ENCODE measurements at places on chromosomes 4 and X.

- DNase-seq, result no peak
Measured at GRCh38 chr4:20462426-20463175, 210.9 kb downstream of the SLIT2 start.

- DNase-seq, result no peak
Measured at GRCh38 chrX:43882294-43882681, at the start of gene MAOB. Gene MAOB (minus strand): TSS chrX:43882450. CDS start chrX:43882299, 151 bp downstream.

DNA sequence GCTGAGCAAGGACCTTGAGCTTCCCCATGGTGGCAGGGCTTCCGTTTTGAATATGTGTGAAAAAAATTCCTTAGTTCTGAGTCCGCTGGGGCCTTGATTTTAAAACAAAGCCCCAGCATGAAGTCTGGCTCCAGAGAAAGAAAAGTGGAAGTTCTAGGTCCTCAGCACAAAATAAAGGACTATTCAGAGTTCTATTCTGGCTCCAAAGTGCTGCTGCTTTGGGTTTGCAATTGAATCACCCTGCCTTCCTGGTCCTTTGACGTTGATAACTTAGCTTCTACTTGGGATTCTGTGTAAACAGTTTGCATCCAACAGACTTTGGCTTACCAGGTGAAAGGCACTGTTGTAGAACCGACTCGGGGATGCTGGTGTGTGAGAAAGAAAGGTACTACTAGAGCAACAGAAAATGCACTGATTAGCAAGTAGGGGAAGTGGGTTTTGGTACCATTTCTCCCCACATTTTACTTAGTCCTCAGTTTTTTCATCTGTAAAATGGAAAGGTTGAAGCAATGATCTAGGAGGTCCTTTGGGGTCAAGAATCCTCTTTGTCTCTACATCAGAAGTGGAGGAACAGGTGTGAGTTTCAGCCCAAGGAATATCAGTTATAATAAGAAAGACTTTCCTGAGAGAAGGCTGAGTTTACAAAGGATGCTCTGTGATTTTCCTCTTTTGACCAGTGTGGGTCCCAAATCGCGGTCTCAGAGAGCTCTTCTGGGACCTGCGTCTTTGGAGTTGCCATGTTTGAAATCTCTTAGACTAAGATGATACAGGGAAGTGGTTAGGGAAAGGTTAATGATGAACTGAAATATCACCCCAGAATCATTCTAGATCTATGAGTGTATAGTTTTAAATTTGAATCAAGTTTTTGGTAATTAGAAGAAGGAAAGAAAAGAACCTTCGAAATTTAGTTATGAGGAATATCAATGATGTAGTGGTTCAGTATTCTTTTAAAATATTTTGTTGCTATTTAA is 28.2 kb downstream of the IGFBP7 start:
- DNase-seq, result no peak

DNA sequence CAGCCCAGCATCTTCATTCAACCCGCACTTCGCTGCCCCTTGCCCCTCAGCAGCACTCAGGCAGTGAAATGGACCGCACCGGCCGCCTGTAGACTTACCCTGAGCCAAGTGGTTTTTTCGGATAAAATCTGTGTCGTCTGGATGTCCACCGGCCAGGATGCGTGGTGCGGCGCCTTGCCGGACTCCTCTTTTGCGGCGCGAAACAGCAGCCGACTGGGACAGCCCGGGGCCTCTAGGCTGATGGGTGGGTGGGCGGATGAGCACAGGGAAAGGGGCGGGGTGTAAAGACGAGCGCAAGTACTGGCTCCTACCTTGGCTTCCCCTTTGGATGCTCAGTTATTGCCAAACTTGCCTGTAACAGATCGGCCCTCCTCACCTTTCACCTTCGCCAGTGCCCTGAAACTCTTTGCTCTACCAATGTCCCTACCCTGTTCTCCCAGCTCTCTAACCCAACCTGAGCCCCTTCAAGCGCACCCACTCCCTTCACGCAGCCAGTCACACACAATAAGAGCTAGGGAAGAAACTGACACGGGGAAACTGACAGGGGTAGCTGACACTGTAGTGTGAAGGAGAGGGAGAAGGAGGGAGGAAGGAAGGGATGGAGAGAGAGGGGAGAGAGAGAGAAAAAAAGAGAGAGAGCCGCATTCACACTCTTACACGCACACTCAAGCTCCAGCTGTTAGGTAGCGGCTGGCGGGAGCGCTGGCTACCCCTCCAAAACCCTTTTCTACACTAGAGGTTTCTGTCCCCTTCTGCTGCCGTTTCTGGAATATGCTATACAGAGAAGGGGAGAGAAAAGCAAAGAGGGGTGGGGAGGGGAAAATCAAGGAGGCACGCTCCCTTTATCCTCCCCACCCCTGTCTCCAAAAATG is 559 bp downstream of the TRPC5 start:
- DNase-seq, result peak; percentile 26

GRCh38 chrX:43985511-43985910 is 12.3 kb upstream of the NDP start:
- no peak for DNase-seq
